Renal cortex interstitium (tissue), 15 donors: ENCODE measurements at places on chromosomes 5 and 9. TPM values are rescaled to one million over a fixed set of nuclear protein-coding genes. Genes with fewer than 3 reads are reported as not detected.

The SPINK13 gene
- polyA plus RNA-seq: 1.2 TPM

The HTR4 gene
- 0.11 TPM for polyA plus RNA-seq

The PCDHGA2 gene
- 7.9 TPM for polyA plus RNA-seq

The PAPPA gene
- polyA plus RNA-seq: 14.8 TPM

The TEX48 gene
- not detected for polyA plus RNA-seq

The GZMA gene
- 0.50 TPM for polyA plus RNA-seq

The GRM6 gene
- 1.0 TPM for polyA plus RNA-seq

The IL13 gene
- not detected for polyA plus RNA-seq

The SOX30 gene
- polyA plus RNA-seq: 0.33 TPM

The GADD45G gene
- polyA plus RNA-seq: 3.9 TPM

The WNT8A gene
- not detected for polyA plus RNA-seq

The IL4 gene
- not detected for polyA plus RNA-seq

The GIN1 gene
- polyA plus RNA-seq: 13.8 TPM

The LHX6 gene
- polyA plus RNA-seq: 4.5 TPM

The ADRA1B gene
- 2.8 TPM for polyA plus RNA-seq

The IFNE gene
- polyA plus RNA-seq: 0.13 TPM

The SLC27A4 gene
- 21.7 TPM for polyA plus RNA-seq

The IL3 gene
- not detected for polyA plus RNA-seq
